ENCODE measurements at places on chromosomes 12 and 14.

DNA sequence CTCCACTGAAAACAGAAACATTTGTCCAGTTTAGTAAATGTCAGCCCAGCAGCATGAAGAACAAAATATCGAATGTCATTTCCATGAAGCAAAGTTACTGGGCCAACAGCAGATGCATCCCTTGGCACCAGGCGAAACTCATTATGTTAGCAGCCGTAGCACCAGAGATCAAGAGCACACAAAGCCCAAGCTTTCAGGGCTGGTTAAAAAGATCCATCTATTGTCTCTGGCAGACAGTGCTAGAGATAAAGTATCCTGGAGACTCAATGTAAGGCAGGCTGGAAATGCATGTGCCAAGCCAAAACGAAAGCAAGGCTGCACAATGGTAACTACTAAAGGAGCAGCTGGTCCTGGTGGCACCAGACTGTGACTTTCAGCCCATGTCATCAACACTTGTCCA is 120.3 kb upstream of the PLEKHG7 start:
- DNase-seq: no peak

DNA sequence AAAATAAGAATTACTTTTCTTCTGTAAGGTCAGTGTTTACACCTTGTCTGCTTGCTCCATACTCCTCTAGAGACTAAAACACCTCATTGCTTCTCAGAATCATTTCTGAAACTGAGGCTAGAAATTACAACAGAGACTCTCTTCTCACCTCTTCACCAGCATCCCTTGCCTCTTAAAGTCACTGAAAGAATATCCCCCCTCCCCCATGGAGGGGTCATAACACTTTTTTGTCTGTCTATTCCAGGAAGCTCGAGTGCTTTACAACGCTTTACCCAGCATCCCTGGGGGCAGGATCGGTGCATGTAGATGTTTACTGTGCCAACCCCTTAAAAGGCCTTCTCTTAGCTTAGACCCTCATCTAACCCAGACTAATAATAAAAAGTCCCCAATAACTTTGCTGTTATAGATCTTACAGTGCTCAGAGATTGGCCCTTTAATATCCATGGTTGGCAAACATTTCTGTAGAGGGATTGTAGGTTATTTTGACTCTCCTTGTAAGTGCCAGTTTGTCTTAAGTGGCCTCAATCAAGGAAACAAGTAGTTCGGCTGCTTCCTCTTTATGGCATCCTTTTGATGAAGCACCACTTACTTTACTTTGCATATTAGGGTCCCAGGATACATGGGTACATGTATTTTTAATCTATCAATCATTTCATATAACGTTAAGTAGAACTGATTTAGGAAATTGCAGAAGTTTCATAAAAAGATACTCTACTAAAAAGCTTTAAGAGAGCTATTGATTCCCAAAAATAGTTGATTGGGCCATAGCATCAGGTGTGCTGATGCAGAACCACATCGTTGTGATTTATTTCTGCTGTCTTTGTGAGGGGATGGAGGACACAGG is 29.3 kb downstream of the PRKCH start:
- DNase-seq: no peak

GRCh38 chr14:33730156-33730555 is 220.7 kb downstream of the EGLN3 start:
- DNase-seq: no peak

GRCh38 chr14:101125313-101125712 is 221.8 kb upstream of the RTL1 start:
- DNase-seq: no peak

DNA sequence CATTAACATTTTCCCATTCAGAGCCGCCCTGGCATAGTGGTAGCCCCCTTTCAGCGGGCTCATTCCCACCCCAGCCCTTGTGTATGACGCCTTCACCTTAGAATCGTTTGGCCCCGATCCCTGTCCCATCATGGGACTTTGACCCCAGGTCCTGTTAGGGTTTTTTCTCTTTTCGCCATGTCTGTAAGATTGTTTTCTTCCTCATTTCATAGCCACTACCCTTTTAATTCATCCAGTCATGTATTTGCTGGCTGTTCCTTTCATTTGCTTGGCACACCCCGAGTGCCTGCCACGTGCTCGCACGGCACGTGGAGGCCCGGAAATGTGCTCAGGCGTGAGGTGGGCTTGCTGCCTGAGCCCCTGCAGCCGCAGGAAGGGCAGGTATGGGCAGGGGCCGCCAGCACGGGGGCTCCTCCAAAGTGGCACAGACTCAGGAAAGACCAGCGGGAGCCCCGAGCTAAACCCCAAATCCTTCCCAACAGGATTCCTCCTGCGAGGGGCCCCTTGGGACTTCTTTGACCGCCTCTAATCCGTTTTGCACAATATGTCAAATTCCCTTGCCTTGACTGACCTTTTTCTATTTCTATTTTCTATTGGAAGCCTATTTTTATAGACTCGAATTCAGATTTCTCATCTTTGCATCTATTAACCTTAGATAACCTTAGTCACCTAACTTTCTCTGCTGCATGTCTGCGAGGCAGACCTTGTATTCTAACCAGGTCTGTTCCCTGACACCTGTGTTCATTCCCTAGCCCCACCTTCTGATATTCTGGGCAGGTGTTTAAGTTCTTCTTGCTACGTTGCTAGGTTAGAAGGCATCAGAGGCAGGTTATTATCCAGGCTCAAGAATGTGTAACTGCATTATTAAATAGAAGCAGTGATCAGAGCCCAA is 114.8 kb downstream of the EML1 start:
- DNase-seq: no peak
